CD4-positive, alpha-beta memory T cell (primary cell): ENCODE measurements at places on chromosomes 11 and 22.

- no peak for DNase-seq
Observed at GRCh38 chr11:112977755-112978154, 16.5 kb downstream of the NCAM1 start.

DNA sequence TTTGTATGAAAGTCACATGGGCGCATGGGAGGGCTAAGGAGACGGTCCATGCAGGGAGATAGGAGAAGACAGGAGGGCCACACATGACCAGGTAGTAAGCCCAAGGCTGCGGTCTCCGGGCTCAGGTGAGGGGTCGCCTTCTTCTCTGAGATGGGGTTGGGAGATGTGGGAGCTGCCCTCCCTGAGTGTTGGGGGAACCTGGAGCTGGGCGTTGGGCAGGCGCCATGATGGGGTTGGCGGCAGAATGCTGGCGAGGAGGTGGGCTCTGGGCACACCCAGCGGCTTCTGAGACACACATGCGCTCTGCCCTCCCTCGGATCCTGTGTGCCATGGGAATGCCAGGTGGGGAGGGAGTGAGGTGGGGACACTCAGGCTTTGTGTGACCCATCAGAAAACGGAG, 254.8 kb downstream of the TBC1D22A start:
- DNase-seq, result no peak

DNA sequence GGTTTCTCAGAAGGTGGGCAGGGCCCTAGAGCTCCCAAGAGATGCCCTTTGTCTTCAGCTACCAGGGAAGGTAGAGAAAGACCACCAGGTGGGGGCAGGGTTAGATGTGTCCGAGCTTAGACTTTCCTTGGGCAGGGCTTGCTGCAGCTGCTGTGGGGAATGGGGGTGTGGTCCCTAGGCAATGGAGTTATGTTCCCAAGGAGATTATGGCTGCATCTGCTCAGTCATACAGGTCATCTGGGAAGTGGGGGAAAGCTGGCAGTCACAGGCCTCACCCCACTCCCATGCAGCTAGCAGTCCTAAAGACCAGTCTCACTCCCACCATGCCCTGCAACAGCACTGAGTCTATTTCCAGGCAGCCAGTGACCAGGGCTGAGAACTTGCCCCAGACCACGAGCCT, 29.5 kb downstream of the MMP27 start:
- no peak for DNase-seq

- no peak for DNase-seq
Observed at GRCh38 chr22:45648301-45649117, 23.1 kb upstream of the ATXN10 start.

- DNase-seq, result no peak
Observed at GRCh38 chr11:59899532-59899931, 20.9 kb downstream of the OOSP3 start.

GRCh38 chr11:129910360-129910759, 15.0 kb upstream of the NFRKB start:
- DNase-seq, result no peak

GRCh38 chr11:134409552-134410429, 2.3 kb downstream of the B3GAT1 start:
- DNase-seq, result no peak

- no peak for DNase-seq
Observed at GRCh38 chr11:74559934-74560309, 32.5 kb upstream of the POLD3 start.
